ENCODE measurements at places on chromosomes 4 and X. TPM values are rescaled to one million over a fixed set of nuclear protein-coding genes. Genes with fewer than 3 reads are reported as not detected.

GRCh38 chr4:125135652-125136051 lies 179.1 kb upstream of the FAT4 start:
- DNase-seq = no peak

GRCh38 chr4:53586121-53586816 lies 5.0 kb downstream of the LNX1 start:
- no peak for DNase-seq

DNA sequence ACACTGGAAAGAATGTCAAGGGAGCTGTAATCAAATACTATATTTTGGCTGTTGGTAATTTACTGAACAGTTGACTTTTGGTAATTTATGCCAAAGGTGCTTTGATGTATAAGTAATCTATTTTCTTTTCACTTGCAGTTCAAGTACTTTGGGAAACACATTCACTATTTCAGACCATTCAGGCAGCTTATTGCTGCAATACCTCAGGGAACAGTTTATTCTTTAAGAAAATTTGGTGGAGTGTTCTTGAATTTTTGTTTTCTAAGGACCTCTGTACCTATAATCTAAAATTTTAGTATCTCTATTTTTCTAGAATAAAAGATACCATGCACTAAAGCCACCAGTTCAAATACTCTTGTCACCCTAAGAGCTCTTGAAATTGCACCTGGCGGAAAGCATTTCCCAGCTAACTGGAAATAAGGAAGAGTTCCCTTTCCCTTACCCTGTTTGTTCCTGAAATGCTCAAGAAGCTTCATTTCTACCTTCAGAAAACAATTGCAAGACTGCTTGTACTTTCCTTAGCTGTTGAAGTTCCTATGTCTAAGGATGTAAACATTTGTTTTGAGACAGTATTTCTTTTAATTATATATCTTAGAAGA lies 633.5 kb upstream of the FAT1 start:
- DNase-seq = no peak

DNA sequence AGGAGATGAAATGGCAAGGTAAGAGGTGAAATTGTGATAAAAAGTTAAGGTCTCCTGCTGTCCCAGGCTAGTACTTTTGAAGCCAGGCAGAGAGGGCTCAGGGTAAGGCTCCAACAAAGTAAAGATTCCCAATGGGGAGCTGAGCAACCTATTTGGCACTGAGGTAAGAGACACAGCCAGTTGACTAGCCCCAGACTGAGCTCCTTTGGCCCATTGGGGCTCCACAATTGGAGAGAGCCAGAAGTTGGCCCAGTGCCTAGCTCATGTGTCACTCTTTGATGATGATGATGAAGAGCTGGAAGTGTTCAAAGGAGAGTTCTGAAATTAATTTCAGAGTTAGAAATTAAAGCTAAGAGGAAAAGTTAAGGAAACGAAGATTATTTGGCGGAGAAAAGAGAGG lies 94.6 kb downstream of the RLIM start:
- no peak for DNase-seq

DNA sequence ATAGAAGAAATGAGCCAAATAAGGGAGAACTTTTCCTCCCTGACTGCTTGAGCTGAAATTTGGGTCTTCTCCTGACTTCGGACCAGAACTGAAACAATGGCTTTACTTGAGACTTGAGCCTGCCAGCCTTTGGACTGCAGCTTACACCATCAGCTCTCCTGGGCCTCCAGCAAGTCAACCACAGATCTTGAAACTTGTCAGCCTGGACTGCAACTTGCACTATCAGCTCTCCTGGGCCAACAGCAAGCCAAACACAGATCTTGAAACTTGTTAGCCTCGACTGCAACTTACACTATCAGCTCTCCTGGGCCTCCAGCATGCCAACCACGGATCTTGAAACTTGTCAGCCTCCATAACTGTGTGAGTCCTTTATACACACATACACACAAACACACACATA lies 425.9 kb upstream of the PCDH7 start:
- DNase-seq = no peak

DNA sequence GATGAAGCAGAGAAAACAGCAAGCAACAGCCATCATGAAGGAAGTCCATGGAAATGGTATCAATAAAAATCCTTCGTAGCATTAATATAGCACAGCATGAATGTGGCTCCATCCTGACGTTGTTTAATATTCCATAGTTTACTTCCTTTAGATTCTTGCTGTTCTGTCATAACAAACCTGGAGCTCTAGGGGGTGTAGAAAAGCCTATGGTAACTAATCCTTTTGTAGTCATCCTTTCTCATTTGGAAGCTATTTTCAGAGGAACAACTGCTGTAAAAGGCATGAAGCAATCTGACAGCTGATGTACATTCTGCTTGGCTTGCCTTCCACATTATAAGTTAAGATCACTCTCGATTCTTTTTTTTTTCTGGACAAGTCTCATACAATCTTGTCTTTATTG lies 914 bp downstream of the MYOZ2 start:
- no peak for DNase-seq

DNA sequence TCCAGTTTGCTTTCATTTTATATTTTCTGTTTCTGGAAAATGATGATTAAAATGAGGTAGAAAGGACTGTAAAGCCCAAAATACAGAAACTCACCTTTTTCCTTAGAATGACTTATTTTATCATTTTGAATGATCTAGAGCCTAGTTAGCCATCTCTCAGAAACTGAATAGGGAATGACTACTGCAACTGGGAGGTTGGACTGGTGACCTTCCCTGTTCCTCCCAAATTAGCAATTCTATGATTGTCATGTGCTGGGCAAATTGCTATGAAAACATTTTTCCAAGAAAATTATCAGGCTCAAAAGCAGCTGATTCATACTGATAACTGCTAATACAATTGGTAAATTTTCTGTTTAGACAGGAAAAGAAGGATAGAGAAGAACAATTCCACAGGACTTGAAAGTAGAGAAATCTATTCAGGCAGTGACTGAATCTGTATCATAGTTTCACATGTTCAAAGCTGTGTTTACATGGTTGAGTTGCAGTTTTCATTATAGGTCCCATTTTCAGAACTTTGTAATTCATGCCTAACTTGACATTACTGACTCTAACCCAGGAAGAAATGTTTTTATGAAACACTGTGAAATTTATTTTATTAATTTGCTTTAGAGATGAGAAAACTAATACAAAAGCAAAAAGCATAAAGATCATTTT lies 43.4 kb upstream of the SEC24B start:
- no peak for DNase-seq

DNA sequence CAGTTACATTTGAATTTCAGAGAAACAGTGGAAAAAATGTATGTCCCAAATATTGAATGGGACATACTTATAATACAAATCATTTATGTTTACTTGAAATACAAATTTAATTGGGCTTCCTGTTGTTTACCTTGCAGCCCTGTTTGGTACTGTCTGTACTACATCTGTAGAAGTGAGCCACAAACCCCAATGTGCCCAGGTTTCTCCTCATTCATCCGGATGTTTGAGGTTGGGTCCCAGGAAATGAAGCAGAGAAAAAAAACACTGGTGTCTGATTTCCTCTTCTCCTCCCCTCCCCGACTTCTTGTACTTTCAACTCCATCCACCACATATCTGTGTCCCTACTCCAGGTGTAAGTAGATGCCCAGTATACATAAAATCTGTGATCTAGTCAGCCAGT lies 27.1 kb upstream of the SCRG1 start:
- DNase-seq = no peak

- no peak for DNase-seq
Measured at GRCh38 chr4:140238351-140239056, 84.5 kb upstream of the MAML3 start.

DNA sequence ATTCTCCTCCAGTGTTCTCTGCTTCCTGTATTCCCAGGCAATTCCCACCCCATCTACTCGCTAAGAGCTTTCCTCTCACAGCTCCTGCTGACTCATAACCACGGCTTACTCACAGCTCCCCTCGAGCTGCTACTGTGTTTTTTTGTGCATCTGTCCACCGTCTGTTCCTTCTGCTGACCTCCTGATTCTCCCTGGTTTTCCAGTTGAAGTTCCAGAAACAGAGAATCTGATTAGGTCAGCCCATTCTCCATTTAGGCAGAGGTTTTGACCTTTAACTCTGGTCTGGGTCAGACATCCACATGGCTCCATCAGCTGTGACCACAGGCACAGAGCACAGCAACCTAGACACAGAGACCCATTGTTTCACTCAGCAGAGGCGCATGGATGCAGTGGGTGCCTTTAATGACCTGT lies 5.5 kb upstream of the SMIM20 start:
- peak; percentile 48 for DNase-seq

GRCh38 chr4:2458546-2459491 lies 10.1 kb upstream of the RNF4 start:
- DNase-seq = no peak

DNA sequence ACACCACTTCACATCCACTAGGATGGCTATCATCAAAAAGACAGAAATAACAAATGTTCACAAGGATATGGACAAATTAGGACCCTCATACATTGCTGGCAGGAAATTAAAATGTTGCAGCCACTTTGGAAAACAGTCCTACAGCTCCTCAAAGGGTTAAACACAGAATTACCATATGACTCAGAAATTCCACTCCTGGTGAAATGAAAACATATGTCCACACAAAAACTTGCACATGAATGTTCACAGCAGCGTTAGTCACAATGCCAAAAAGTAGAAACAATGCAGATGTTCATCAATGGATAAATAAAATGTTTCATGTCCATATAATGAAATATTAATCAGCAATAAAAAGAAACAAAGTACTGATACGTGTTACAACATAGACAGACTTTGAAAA lies 15.1 kb downstream of the S100G start:
- no peak for DNase-seq

BGN gene
- total RNA-seq = 1.9 TPM

SEC31A gene
- 145 TPM for total RNA-seq

PAGE2B gene
- total RNA-seq = not detected

Data from occipital lobe (tissue), 3 donors.